ENCODE measurements at places on chromosomes 7 and 10.

DNA sequence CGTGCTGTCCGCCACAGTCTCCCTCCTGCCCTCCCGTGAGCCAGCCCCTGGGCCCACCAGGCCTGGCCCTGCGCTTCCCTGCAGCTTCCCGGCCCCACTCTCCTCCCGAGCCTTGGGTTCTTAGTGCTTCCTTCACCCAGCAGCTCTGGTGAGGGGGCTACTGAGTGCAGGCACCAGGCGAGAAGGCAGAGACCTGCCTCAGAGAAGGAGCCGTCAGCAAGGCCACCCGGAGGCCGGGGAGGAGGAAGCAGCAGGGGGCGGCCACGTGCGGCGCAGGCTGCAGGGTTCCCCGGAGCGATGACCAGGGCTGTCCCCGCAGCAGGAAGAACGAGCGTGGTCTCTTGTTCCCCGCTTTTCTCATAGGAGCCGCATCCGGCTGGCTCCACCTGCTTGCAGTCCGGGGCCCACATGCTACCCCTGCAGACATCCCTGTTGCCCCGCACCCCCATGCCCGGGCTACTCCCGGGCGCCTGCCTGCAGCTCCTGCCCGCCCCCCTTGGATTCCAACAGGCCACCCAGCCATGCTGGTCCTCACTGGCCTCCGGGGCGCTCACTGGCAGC is 20.5 kb downstream of the YKT6 start:
- peak; percentile 53 for DNase-seq

DNA sequence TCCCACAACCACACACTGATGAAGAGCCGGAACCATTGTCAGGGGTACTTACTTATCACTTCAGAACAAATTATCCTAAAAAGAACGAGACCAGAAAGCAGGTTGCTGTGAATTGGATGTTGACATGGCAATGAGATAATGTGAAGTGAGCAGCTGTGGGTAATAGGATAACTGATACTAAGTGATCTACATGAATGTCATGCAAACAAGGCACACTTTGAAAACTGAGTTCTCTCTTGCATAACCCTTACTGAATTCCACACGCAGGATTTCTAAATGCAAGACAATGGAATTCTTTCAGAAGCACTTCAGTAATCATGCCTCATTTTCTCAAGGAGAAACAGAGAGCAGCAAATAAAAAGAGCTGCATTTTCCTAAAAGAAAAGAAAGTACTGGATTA is 242.5 kb upstream of the TMEM229A start:
- no peak for DNase-seq

GRCh38 chr7:134892963-134893362 is 93.3 kb upstream of the AGBL3 start:
- no peak for DNase-seq

DNA sequence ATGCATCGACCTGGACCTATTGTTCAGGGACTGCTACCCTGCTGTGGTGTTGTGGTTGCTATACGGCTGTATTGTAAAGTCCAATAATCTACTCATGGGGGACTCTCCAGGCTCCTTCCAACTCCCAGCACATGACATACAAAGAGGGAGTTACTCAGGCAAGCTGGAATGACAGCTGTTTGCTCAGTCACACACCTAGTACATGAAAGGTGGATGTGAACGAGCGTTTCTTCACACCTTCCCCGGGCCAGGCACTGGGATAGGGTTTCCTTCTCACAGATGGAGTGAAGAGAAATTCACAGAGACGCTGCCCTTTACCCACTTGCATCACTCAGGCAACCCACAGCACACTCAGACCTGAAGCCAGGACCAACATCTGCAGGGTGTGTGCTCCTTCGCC is 215.7 kb downstream of the TNS3 start:
- no peak for DNase-seq

GRCh38 chr7:25307624-25308023 is 79.3 kb upstream of the NPVF start:
- no peak for DNase-seq

DNA sequence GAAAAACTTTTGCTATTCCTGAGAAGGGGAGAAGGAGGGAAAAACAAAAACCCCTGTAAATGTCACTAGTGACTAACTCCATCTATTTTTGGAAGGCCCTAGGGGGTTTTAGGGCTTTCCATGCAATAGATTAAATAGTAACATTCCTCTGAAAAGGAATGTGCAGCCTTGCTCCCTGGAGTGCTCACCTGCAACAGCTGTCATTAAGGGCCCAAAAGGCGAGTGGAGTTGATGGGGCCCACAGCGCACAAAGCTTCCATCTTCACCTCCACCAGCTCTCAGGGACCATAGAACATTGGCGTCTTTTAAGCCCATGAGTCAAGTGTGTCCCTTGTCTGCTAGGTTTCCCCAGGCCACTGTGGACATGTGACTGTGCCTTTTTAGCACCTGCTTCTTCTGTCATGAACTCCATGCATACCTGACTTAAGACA is 58.0 kb upstream of the IL6 start:
- DNase-seq: no peak

- DNase-seq: no peak
These were observed 134.9 kb downstream of the SH3PXD2A start for GRCh38 chr10:103720328-103720963.

DNA sequence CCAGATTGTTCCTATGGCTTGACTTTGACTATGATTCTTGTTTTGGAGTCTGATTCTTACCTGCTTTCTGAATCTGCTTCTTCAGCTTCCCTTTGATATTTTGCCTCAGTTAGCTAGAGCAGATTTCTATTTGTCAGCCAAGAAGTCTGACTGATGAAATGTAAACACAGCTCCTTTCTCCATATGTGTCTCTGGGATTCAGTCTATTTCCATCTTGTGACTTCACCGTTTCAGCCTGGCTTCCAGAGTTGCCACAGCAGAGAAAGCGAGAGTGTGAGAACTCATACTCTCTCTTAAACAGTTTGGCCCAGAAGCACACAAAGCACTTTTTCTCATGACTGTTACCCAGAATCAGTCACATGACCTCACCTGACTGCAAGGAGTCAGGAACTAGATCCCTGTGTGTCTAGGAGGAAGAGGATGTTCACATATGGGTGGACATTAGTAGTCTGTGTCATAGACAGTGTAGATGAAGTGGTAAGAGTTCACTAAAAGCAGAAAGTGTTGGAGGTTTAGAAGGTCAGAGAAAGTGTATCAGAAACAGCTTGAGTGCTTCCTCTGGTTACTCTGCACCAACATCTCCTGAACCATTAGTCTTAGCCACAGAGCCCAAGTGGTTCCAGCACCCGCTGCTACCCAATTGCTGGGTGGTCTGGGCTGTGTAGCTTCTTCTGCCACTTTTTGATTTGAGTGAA is 103.4 kb upstream of the CDK6 start:
- no peak for DNase-seq

DNA sequence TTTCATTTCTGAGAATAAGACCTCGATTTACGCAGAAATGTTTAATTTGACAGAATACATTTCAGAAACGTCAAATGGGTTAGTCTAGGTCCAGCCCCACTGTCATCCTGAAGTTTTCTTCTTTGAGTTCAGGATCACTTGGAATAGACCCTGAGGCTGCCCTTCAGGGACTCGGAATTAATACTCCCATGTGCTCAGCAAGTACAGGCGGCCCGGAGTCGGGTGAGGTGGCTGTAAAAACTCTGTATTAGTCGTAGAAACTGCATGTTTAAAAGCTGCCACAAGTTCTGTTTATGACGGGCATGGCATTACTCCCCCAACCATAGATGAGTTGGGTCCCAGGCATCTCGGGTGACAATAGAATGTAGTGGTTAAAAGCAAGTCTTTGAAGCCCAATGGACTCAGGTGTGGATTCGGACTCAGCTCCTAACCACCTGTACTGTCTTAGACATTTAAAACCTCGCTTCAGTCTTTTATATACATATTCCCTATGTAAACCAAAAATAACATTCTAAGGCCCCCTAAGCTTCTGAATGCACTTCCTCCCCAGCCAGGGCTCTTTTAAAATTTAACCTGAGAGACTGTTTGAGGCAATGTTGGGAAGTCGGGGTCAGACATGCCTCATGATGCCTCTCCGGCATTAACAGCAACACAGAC is 216.3 kb downstream of the ADARB2 start:
- no peak for DNase-seq

- DNase-seq: no peak
These were observed 6.9 kb upstream of the GOLGA7B start for GRCh38 chr10:97842656-97843280.

DNA sequence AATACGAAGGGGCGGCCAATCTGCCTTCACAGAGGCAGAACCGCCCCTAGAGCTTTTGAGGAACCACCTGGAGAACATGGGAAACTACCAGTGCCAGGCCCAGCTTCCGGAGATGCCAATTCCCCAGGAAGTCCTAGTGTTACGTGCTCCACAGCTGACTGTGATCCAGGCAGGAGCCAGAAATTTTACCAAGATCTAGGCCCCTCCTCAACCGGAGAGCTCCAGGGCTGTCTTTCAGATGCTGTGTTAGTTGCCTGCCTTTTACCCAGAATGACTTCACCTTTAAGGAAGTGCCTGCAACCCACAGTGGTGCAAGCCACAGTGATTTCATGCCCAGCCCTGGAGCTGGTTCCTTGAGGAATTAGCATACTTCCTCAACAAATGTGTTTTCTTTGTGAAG is 62.9 kb downstream of the ELMO1 start:
- DNase-seq: no peak

GRCh38 chr10:60597513-60597912 is 180.8 kb upstream of the CDK1 start:
- DNase-seq: no peak

DNA sequence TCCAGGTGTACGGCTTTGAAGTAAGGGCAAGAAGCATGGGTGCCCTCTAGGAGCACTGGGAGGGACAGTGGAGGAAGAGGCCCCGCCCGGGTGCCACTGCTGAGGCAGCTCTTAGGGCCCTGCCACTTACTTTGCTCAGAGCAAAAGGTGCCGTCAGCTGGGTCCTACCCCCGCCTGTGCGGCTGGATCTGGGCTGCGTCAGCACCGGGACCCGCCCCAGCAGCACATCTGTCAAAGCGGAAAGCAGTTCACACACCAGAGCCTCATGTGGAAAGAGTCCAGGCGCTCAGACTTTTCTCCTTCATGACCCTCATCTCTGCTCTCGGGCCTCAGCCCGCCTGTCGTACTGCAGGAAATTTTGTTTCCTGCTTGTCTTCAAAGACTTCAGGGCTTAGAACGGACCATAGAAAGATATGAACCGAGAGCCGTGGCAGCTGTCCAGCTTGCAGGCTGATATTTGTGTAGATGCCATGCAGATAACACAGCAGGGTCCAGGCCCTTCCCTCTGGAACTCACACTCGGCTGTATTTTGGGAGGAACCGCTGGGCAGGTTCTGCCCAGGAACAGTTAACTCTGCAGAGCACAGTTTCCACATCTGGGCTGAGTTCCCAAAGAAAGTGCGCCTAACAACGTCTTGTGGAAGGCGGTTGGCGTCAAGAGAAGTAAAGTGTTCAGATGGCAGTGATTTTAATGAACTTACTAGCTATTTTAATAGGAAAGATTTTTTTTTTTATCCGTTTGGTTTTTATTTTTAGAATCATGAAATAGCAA is 44.3 kb upstream of the PRKAR1B start:
- peak; percentile 93 for DNase-seq

GRCh38 chr10:60903096-60903495 is 40.9 kb downstream of the RHOBTB1 start:
- no peak for DNase-seq

DNA sequence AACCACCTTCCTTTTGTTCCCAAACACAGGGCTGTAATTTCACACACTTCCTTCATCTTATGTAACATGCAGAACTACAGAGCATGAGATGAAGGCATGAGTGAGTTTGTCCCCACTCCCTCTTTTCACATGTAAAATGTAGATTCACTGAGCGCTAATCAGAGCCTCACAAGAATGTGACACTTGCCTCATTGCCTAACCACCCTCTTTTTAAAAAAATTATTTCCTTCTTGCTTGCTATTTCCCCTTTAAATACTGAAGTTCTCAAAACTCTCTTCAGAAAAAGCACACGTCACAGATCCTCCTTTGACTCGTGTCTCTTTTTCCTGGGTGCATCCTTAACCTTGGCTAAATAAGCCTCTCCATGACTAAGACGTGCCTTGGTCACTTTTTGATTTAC is 121.2 kb upstream of the TARP start:
- DNase-seq: no peak

DNA sequence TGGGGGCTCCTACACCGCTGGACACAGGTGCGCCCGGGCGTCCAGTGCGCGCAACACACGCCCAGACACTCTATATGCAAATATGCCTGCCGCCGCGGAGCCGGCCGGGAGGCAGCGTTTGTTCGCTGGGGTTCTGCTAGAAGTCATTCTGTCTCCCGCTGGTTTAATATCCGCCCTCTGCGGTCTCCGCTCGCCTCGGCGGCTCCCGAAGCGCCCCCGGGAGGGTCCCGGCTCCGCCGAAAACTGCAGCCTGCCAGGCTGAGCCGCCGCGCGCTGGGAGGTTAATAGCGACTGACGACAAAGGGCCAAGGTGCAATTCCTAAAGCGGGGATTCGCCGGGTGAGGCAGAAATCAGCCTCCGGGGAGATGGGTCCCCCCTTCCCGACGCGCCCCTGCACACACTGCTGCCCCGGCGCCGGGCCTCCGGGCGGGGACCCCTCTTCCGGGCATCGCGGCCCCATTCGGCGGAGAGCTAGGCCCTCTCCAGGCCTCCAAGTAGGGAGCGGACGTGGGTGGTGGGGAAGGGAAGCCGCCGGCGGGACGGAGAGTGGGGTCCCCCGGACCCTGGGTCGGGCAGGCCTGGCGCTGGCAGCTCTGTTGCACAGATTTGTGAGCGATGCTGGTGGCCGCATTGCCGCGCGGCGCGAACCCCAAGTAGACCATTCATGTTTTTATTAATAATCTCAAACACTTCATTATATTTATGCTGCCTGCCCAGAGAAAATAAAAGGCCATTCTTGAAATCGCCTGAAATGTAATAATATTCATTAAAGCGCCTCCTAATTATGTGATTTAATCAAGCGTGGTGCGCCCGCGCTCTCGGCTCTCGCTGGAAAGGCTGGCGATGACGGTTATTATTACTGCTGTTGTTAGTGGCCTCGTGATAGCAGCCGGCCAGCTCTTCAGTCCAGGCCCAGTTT is 9.1 kb downstream of the EN2 start:
- DNase-seq: no peak

- no peak for DNase-seq
These were observed 78.8 kb downstream of the COL13A1 start for GRCh38 chr10:69880301-69881081.

- no peak for DNase-seq
These were observed 33.6 kb upstream of the AGR2 start for GRCh38 chr7:16838386-16838785.

DNA sequence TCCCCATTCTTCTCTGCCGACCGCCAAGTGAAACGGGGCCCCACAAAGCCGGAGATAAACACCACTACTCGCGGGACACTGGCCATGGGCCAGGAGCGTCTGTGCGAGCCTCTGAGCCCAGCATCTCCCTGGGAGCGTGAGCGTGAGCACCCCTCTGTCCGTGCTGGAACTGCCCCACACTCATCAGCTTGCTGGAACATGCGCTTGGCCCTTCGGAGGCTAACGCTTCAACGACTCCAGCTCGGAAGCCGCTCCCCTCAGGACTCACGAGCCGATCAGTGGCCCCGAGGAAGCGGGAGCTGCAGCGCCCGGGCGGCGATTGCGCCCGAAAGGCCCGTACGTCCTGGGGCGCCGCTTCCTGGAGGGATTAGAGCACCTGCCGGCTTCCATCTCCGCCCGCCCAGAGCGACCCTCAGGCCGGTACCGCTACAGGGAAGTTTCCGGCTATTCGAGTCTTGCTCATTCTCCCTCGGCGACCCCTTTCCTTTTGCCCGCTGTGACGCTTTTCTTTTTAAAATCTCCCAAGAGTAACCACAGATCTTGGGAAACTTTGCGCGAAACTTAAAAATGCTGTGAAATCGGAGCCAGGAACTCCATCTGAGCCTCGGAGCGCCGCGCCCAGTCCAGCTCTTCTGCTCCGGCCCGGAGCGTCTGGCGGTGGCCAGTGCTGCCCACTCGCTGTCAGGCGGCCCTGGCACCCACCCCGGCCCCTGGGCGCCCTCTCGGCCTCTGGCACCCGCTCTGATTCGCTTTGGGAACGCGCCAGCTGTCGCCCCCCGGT is 1.0 kb downstream of the TLL2 start:
- DNase-seq: no peak

Measured in pancreas (tissue), 10 donors.